HS-27A (cell line): ENCODE measurements at places on chromosomes 4 and X.

DNA sequence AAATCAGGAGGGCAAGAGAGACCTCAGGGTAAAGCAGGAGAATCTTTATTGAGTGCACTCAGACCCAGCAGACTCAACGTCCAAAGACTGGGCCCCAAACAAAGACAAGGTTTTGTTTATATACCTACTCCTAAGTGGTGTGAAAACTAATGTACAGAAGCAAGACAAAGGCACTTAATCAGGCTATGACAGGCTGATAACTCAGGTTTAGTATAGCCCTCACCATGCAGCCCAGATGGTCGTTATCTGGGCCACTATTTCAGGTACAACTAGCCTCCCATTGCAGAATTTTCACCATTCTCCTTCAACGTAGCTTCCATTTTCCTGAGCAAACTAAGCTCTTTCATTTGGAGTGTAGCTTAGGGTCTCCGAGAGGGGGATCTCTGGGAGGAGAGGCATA, 36.9 kb downstream of the SULT1E1 start:
- DNase-seq: no peak

DNA sequence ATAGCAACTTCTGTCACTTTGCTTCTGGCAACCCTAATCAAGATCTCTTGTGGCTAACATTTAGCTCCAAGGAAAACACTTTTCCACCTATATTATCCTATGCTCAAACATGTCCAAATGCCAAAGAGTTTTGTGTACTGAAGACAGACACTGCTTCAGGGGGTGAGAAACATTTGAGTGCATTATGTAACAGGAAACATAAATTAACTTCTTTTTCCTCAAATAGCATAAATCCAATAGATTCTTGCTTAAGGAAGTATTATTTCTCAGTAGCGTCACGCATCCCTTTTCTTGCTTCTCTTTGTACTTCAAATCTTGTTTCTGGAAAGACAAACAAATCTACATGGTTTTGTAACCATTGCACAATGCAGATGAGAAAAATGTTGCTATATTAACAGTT, 839.1 kb downstream of the GLUD2 start:
- no peak for DNase-seq

DNA sequence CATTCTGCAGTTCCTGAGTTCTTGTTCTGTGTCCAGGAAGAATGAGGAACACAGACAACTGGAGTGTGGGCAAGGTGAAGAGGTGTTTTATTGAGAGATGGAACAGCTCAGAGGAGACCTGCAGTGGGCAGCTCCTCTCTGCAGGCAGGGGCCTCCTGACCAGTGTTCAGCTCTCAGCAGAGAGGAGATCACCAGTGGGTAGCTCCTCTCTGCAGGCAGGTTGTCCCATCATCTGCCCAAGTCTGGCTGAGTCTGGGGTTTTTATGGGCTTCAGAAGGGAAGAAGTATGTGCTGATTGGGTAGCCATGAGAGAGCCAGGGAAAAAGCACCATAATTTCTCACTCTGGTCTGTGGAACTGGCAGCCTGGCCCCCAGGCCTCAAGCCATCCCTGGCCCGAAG, 56.0 kb upstream of the RASGEF1B start:
- no peak for DNase-seq

GRCh38 chrX:49271341-49271740, 1.7 kb downstream of the PPP1R3F start:
- no peak for DNase-seq

DNA sequence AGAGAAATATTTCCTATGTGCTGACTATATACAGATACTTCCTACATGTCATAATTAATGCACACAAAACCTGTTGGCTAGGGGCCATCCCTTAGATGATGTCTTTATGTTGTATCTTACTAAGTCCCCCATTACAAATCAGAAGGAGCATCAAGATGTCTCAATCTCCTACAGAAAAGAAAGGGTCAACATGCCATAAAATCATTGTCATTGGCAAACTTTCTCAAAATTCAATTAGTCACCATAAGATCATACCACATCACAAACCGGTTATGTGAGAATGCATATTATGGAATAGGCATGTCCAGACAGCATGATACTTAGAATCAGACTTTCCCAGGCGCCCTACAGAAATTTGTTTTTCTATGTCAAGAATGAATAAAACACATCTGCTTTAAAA, 175.2 kb upstream of the TET2 start:
- DNase-seq: no peak

GRCh38 chr4:153204728-153205648, 745 bp downstream of the TRIM2 start:
- DNase-seq: no peak

DNA sequence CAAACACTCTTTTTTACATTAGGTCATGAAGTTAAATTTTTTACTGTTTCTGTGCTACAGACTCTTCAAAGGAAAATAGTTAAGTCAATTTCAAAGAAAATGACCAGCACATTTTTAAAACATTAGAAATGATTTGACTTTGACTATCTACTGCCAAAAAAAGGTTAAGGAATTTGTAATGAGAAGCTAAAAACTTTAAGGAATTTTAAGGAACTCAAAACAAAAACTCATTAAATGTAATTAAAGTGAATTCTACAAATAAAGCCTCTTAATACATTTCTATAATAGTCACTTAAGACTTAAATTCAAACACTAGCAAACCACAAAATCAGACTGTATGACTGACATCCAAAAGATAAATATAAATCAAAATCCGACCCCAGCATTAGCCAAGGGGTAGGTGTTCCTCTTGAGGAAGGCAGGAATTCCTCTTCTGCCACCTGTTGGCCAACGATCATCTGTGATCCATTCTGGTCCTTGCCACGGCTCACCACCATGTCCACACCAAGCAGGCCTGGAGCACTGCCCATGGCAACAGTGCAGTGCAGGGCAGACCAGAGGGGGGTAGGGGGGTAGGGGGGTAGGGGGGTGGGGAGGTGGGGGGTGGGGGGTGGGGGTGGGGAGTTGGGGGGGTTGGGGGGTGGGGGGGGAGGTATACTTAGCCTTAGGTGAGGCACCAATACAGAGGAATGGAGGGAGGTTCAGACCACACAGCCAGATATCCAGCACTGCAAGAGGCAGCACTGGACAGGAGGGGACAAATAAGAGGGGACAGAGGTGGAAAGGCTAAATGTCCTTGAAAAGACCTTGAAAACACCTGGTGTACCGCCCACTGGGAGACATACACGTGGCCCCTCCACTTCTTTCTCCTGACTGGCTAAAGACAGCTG, 287.4 kb downstream of the CHIC1 start:
- no peak for DNase-seq

DNA sequence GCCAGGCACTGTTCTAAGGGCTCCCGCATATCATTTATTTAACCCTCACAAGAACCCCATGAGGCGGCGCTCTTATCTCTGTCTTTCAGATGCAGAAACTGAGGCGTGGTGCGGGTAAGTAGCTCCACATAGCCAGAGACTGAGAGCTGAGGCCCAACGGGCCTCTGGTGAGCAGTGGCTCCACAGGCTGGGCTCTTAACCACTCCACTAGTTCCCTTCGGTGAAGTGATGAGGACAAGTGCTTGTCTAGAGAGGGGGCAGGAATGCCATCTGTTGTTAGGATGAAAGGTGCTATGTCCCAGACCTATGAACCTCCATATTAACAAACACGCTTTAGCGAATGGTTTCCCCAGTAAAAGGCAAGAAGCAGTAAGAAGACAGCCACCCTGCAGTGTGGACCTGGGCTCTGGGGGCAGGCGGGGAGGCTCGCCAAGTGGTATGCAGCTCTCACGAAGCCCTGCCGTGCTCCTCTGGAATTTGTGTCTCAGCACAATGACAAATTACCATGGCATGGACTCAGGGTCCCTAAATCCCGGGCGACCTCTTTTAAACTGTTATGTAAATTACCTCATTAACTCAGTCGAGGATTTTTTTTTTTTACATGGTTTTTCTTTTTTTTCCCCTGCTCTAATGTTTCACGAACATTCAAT, 20.9 kb upstream of the S100G start:
- DNase-seq: no peak

- no peak for DNase-seq
Measured at GRCh38 chr4:3747581-3747904, 18.6 kb upstream of the ADRA2C start.

DNA sequence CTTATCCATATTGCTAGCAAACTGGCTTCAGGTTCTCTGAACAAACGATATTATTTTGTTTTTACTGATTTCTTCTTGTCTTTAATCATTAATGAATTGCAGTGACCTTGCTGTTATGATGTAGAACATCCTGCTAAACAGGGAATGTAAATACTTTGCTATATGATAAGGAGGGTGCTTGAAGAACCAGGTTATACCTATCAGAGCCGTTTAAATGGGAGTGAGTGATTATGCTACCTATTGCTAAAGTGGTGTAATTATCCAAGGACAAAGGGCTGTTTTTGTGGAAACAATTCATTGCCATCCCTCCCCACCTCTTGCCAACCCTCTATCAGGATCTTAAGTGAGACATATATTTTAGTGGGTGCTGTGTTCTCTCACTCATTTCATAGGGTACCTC, 788.9 kb downstream of the RPA4 start:
- DNase-seq: no peak

- no peak for DNase-seq
Measured at GRCh38 chrX:101265869-101266428, 25.2 kb downstream of the TAF7L start.

GRCh38 chr4:188396037-188396436, 256.8 kb downstream of the TRIML1 start:
- DNase-seq: no peak

DNA sequence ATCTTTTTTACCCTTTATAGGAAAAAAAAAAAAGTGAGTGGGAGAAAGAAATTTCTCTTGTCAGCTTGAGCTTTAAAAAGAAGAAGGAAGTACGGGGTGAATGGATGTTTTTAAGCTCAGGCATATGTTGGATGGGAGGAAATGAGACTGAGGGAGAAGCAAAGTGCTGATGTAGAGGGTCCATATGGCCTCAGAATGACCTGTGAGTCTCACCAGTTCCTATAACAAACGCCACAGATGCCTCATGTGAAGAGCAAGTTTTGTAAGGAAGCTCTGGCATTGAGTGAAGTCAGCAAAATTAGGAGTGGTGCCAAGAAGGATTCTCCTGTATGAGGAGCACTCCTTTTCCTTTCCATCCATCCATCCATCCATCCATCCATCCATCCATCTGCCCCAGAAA, 214.6 kb downstream of the PTTG2 start:
- no peak for DNase-seq

DNA sequence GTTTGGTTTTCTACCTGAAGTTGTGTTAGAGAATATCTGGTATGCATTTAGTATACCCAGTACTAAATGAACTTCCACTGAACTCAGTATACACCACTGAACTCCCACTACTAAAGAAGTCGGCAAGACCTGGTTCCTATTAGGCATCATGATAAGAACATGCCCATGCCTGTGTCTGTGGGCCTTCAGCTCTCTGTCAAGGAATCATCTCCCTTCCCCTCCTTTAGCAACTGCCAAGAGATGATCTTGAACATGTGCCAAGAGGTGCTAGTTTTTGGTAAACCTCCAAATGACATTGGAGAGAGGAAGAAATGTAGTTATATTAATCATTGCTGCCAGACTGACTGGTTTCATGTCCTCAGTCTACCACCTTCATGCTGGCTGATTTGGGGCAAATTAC, 113.2 kb downstream of the ATP10D start:
- no peak for DNase-seq

DNA sequence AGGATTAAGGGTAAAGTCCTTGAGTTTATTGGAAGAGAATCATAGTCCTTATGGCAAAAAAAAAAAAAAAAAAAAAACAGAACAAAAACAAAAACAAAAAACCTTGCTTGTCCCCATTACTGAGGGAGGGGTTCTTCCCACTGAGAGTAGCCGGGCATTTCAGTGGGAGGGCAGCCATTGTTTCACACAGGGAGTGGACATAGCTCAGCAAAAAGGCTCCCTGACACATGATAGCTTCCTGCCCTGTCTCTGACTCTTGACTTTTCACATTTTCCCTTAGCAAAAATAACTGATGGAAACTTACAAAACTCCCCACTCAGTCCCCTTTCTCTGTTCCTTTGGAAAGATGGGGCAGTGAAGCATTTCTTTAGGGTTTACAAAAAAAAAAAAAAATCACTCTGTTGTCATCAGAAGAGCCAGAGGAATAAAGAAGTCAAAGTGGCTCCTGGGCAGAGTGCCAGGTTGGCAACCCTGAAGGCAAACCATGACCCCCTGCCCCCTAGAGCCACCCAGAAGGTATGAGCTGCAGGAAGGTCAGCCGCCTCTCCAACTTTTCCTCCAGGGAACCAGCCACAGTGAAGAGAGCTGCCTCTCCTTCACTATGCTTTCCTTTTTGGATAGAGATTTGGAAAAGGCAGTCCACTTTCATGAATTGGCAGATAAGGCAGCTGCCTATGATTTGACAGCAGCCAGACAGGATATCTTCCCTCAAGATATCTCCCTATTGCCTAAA, 170.6 kb downstream of the KDR start:
- no peak for DNase-seq

DNA sequence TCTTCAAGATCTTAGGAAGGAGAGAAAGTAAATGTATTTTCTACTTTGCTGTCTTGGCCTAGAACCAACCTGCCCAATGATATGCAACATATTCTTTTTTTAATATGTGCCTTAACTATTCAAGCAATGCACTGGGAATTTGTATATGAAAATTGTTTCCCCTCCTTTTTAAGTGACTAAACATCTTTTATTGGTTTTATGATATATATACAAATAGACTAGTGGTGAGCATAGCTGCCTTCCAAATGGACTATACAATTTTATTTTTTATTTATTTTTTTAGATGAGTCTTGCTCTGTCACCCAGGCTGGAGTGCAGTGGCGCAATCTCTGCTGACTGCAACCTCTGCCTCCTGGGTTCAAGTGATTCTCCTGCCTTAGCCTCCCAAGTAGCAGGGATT, 10.3 kb downstream of the NOCT start:
- DNase-seq: no peak

- DNase-seq: no peak
Measured at GRCh38 chr4:142376204-142376603, 469.9 kb downstream of the INPP4B start.

GRCh38 chr4:3765271-3766035, 732 bp upstream of the ADRA2C start:
- DNase-seq: no peak

DNA sequence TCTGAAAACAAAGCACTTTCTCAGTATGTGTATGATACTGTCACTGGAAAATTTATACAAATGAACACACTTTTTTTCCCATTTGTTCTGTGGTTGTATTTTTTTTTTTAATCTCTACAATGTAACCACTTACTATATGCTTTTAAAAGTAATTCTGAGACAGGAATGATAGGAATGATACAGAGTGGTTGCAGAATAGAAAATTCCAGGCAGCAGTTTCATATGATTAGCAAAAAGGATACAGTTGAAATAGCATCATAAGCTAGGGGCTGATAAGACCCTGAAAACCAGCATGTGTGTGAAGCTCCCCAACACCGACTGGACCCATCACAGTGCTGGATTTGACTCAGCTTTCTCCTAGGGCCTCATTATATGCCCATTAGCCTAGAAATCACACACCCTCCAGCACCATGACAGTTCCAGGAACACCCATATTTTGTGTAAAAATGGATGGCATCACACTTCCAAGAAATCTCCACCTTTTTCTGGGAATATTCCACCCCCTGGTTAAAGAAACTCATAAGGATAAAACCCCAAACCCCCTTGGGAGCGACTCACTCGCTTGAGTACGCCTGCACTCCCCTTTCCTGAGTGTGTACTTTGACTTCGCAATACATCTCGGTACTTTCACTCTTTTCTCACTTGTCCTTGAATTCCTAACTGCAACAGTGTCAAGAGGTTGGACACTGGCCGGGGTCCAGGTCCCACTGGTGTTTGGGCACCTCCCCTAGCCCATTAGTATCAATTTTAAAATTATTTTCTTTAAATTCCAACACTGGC, 77.4 kb upstream of the AGA start:
- no peak for DNase-seq
